ENCODE measurements at places on chromosomes 6 and 20. TPM values are rescaled to one million over a fixed set of nuclear protein-coding genes. Genes with fewer than 3 reads are reported as not detected.

DNA sequence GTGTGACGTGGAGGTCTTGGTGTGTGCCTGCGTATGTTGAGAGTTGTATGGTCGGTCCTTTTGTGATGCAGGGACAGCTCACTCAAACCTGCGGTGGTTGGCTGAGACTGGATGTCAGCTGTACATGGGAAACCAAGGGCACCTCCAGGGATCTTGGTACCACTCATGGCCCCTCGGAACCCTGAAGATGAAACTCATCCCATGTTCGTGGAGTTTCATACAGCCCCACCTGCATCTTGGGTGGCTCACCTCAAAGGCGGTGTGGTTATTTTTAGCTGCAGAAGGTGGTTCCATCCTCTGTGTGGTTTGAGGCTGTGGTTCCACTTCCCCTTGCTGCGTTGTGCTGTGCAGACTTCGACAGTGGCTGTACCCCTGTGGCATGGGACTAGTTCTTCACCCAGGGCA, 52.6 kb upstream of the SLC22A1 start:
- DNase-seq = no peak

DNA sequence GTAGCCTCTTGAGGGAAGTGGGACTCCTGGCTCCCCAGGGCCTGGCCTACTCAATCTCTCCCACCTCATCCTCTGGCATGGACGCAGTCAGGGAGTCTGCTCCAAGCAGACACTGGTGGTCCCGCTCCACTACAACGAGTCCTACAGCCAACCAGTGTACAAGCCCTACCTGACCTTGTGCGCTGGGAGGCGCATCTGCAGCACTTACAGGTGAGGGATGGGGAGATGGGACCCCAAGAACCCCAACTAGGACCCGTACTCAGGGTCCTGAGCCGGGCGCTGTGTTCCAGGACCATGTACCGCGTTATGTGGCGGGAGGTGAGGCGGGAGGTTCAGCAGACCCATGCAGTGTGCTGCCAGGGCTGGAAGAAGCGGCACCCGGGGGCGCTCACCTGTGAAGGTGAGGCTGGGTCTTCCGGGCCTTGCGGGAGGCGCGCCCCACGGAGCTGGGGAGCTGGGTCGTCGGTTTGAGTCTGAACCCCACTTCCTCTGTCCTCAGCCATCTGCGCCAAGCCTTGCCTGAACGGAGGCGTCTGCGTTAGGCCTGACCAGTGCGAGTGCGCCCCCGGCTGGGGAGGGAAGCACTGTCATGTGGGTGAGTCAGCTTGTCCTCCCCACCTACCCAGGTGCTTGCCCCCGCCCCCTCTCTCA, 2.1 kb downstream of the EGFL8 start:
- no peak for DNase-seq

DNA sequence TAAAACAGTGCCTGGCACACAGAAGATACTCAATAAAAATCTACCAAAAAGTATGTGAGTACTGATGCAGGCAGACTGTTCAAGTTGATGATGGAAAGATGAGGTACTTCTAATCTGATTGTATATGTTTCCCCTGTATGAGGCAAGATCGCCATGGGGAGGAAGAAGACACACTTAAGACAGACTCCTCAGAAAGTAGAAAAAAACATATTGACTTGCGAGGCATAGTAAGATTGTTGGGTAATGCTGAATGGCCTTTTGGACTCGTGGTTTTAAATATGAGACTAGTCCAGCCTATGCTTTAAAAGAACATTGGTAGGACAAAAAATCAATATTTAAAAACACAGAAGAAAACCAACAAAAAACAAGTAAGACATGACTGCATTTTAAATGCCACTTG, 72.6 kb downstream of the SHPRH start:
- DNase-seq = no peak

DNA sequence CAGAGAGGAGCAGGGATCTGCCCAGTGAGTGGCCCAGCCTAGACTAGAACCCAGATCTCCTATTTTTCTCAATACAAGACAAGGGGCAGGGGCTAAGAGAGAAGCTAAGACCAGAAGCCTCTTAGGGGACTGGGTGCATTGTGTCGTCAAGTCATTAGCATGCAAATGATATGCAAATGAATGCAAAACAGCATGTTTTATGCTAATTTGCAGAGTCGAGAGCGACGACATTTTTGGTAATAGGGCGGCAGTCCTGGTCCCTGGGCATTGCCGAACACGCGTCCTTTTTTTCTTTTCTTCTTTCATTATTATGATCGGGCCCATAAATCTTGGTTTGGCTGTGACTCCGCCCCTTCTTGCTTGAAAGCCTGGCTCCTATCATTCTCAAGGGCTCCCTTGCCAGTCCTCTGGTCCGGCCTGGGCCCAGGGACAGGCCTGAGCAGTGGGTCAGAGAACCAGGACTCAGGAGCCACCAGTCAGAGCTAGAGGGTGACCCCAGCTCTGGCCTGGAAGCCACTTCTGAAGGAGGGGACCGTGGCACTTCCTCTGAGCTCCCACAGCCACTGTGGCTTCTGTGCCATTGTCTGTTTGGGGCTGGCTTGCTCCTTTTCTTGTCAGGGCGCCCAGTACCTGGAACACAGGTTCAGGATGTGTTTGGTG, 32.0 kb upstream of the SCRT2 start:
- DNase-seq = no peak

GRCh38 chr6:38391626-38392579, 247.8 kb downstream of the BTBD9 start:
- no peak for DNase-seq

DNA sequence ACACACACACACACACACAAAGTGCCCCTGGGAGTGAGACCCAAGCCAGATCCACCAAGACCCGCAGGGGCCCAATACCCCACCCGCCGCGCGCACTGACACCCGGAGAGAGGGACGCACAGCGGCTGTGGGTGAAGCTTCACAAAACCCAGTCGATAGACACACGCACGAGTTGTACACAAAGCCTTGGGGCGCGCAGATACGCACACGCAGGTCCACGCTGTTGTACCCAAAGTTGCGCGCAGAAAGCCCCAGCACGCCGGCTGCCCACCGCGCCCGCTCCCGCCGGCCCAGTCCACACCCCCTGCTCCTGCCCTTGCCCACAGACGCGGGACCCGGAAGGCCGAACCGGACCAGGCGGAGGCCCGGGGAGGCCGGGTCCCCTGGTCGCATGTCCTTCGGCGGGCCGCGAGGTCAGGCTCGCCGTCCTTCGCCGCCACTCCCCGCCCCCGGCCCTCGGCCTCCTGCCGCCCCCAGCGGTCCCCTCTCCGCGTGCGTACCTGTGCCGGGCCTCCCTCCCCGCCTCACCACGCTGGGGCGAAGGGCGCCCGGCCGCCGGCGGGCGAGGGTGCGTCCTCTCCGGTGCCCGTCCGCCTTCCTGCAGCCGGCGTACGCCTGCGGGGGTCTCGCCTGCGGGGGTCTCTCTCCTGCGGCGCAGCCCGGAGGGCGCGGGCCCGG, at the start of gene TMEM74B:
TSS of gene TMEM74B (minus strand) at position 344 of the 678 bp plus-strand sequence. CDS start 1,180 bp downstream, outside the sequence.
- no peak for DNase-seq

DNA sequence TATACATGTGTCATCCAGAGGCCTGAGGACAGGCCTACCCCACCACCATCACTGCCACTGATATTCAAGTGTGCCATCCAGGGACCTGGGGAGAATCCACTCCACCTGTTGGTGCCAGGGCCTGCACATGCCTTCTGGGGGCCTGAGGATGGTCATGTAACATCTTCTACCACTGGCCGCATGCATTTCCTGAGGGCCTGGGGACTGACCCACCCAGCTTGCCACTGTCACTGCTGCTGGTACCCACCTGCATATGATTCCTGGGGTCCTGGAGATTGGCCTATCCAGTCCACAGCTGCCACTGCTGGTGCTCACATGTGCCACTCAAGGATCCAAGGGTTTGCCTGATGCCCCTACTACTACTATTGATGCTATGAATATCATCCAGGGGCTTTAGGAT, 184.3 kb upstream of the SYNCRIP start:
- DNase-seq = no peak

Gene PPP1R16B
- total RNA-seq = 5.2 TPM

Gene CST1
- not detected for total RNA-seq

Gene SYNDIG1
- total RNA-seq = not detected

Gene SYTL3
- total RNA-seq = 14.0 TPM

Gene PACSIN1
- total RNA-seq = not detected

Gene SIGLEC1
- 3.1 TPM for total RNA-seq

Gene OR12D3
- total RNA-seq = not detected

Data from psoas muscle (tissue), 8 donors.